ENCODE measurements at places on chromosomes 1 and 21.

GRCh38 chr1:103917795-103918194 lies 168.1 kb downstream of the AMY1C start:
- no peak for DNase-seq

DNA sequence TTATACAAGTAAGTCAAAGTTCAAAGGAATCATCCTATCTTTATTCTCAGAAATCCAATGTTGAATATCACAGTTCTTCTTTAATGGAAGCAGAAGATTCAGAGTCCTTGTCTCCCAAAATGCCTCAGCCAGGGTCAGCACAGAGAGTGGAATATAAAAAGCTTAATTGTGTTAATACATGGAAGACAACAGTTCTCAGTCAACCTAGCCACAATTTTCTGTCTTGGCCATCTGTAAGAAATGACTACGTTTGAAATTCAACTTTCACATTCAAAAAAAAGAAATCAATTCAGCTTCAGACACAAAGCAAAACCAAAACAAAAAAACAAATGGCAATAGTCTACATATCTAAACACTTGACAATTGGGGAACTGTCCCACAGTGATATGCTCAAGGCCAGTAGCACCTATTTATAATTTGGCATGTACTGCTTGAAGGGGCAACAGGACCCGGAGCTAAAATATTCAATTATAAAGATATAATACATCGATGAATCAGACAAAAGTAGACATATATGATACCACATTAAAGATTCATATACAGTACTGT lies 27.3 kb upstream of the GLIS1 start:
- no peak for DNase-seq

DNA sequence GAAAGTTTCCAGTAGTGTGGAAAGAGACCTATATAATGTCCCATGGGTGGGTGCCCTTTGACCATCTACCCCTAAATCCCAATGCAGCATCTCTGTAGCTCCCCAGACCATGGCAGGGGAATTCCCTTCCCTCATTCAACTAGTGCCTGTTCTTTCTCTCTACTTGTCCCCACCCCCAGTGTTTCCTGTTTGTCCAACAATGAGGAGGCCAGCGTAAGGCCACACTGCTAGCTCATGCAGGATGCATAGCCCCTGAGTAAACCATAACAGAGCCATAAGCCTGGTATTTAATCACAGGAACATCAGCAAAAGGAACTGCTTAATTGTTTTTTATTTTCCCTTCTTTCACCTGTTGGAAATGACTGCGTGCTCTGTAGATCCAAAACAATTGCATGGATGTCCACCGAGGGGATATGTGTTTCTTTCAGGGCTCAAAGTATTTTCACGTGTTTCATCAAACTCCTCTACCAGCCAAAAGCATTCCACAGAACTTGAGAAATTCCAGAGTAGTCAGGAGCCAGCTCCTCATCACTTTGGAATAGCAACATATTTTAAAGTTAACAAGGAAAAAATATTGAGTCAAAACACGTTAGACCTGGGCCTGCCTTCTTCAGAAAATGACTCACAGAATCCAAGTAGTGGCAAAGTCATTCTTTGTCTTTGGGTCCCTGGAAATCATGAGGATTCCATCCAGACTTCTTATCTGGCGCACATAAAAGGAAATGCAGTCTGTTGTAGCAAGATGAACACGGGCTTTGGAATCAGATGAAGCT lies 162.5 kb upstream of the SGIP1 start:
- DNase-seq: no peak

DNA sequence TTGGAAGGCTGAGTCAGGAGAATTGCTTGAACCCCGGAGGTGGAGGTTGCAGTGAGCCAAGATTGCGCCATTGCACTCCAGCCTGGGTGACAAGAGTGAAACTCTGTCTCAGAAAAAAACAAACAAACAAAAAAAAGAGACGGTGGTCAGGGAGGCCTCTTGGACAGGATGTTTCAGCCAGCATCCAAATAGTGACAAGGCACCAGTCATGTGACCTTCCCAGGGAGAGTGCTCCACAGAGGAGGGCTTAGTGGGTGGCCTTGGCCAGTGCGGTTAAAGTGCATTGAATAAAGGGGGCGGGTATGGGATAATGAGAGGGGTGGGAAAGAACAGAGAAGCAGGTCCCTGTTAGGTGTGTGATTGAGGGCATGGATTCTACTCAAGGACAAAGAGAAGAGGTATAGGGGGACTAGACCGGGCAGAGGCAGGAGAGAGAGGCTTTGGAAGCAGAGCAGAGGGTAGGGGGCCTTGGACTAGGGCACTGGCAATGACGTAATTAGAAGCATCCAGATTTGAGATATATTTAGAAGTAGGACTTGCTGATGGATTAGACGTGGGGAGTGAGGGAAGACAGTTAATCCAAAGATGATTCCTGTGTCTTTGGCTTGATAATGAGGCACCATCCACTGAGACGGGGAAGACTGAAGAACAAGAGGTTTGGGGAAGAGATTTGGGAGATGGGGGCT lies 12.0 kb upstream of the RYR2 start:
- DNase-seq: no peak

DNA sequence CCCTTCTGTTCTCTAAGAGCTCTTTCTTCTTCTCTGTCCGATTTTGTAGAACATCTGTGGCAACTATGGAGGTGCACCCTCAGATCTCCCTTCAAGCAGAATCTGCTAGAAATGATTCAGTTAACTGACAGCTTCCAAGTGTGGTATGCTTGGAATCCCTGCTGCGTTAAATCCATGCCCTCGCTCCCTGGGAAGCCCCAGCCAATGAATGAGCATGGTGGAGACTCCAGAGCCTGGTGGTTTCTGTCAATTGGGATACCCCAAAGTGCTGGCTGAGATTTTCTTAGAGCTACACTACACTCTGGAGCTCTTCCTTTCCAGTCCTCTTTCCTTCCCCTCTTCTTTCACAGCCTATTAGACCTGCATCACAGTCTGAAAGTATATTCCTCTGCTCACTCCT lies 116.3 kb upstream of the C1orf21 start:
- DNase-seq: no peak

GRCh38 chr1:165828103-165828668 lies 772 bp downstream of the UCK2 start:
- DNase-seq: peak; percentile 41

GRCh38 chr1:11571906-11572616 lies 82.2 kb downstream of the FBXO2 start:
- no peak for DNase-seq

DNA sequence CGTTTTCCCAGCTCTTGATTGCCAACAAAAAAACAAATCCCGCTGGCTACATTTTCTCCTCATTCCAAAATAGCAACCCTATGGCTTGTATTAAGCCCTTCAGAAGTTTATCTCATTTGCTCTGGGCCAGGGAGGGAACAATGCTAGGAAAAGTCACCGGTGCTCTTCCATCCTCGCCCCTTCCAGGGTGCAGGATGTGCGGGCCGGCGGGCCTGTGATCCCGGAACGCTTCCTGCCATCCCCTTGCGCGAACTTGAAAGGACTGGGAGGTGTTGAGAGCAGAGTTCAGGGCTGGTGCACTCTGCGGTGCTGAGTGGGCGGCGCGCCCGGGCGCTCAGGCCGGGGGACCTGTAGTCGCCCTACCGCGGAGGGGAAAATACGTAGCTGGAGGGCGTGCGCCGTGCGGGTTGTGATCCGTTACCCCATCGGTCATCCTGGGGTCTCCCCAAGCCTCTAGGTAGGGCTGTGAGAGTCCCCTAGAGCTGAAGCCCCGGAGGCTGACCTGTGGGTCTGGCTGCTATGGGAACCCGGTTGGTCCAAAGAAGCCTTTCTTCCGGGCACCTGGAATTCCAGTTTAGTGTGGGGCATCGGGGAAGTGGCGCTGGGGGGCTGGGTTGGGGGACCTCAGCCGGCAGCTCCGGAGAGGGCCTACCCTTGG lies 13.1 kb downstream of the NR5A2 start:
- no peak for DNase-seq

DNA sequence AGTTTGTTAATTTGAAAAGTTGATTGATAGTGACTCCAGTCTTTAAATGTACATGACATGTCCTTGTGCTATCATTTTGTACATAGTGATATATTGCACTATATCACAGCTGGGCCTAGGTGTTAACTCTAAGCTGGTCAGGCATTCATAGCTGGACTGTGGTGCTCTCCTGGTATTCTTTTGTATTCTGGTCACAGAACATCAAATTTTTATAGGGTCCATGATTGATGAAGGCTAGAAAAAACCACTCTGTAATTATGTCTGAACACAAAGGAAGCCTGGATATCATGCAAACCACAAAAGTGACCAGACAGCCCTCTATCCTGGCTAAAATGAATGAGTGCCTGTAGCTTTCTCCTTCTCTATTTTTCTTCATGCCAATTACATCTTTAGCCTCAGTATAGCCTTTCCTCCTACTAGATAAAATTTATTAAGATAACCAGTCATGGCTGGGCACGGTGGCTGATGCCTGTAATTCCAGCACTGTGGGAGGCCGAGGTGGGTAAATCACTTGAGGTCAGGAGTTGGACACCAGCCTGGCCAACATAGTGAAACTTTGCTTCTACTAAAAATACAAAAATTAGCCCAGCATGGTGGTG lies 134.9 kb upstream of the B3GALT2 start:
- no peak for DNase-seq

DNA sequence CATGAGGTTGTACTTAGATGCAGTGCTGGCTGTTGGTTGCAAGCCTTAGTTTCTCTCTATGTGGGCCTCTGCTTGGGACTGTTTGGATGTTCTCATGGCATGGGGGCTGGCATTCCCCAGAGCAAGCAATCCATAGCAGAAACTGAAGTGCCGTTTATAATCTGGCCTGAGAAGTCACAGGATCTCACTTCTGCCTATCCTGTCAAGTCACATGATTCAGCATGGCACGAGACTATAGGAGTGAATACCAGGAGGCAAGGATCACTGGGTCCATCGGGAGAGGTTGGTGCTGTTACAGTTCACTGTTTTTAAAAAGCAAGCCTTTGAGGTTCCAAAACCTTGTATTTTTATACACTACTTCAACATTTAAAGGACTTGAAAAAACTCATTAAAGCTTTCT lies 16.7 kb downstream of the COLGALT2 start:
- DNase-seq: no peak

GRCh38 chr1:24827379-24828135 lies 82.3 kb downstream of the CLIC4 start:
- no peak for DNase-seq

- no peak for DNase-seq
Measured at GRCh38 chr1:12669529-12670068, 25.7 kb downstream of the AADACL4 start.

DNA sequence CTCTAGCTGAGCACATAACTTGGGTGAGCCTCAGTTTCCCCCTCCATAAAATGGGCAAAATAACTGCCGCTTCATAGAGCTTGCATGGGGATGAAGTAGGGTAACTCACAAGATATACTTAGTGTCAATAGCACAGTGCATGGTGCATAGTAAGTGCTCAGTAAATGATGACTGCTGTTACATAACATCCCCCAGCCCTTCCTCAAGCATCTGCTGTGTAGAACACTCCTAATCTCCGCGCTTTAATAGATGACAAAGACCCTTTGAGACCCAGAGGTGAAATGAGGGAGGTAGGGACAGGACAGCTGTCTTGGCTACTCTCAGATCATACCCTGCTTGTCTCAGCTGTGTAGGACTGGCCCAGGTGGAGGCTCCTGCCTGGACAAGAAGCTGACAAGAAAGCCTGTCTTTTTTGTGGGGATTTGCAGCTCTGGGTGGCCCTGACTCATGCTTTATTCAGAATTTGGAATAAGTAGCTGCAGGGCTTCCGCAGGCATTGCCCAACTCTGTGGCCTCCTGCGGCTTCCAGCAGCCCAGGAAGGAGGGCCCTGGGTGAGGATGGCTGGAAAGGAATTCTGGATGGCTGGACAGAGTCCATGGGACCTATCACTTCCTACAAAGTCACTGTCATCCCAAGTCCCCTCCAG lies 20.7 kb upstream of the PADI4 start:
- no peak for DNase-seq

DNA sequence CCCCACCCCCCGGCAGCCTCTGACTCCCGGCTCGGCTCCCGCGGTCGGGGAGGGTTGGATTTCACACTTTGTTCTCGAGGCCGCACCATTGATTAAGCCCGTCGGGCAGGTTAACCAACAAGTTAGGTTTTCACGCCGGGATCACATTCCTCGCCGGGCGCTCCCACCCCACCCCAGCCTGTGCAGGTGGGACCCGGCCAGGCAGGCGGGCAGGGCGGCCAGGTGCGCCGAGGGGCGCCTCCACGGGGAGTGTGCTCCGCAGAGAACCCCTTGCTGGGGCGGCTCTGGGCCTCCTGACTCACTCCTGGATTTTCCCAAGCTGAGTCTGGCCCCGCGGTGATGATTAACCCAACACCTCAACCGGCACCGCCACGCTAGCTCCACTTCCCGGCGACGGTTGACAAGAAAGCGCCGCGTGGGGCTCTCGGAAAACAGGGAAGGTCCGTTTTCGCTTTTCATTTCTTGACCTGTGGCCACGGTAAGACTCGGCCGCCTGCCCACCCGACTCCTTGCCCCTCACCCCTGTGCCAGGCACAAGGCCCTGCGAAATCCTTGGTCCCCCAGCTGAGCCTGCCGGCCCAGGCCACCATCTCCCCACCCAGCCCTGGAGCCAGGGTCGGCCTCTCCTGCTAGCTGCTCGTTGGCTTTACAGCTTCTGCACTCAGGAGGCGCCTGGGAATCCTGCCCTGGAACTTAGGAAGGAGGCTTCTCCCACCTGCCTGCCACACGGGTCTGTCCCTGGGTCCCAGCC lies 8.8 kb upstream of the TTLL10 start:
- DNase-seq: no peak

GRCh38 chr1:44499306-44499705 lies 94.3 kb downstream of the RNF220 start:
- no peak for DNase-seq

- no peak for DNase-seq
Measured at GRCh38 chr1:28249013-28249865, 10.1 kb upstream of the SESN2 start.

- DNase-seq: no peak
Measured at GRCh38 chr1:234094172-234094571, 189.7 kb downstream of the SLC35F3 start.

GRCh38 chr1:208230668-208231529 lies 13.3 kb downstream of the PLXNA2 start:
- DNase-seq: no peak

GRCh38 chr1:220157738-220158137 lies 63.8 kb downstream of the IARS2 start:
- DNase-seq: no peak

- peak; percentile 35 for DNase-seq
Measured at GRCh38 chr1:42747125-42747524, 7.1 kb upstream of the CLDN19 start.

GRCh38 chr1:46568461-46568891 lies 17.0 kb upstream of the KNCN start:
- DNase-seq: no peak

DNA sequence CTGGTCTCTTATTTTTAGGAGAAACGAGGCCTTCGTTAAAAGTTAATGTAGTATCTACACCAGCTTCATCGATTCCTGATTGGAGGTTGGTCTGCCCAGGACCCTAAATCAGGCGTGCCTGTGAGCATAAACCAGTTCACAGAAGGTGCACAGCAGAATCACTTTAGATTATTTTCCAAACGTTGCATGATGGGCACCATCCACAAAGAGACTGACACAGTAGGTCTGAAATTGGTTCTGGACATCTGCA lies 256 bp upstream of the TARBP1 start:
- DNase-seq: no peak

All from memory B cell (primary cell).